ENCODE measurements at places on chromosomes 2 and 18.

DNA sequence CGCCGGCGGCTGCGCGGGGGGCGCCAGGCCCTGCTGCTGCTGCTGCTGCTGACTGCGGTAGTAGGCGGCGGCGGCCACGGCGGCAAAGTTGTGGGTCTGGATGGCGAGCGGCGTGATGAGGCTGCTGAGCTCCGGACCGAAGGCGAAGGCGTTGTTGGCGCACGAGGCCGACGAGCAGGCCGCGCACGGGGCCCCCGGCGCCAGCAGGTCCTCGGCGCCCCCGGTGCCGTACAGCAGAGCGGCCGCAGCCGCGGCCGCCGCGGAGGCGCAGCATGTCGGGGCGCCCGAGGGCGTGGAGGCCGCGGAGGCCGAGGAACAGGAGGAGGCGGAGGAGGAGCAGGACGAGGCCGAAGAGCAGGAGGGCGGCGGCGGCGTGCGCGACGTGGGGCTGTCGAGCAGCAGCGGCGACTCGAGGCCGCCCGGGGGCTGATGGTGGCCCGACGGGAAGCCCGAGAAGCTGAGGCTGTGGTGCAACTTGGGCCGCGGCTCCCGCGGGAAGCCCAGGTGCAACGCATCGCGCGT, 1.8 kb downstream of the ZFP36L2 start:
- peak; percentile 93 for DNase-seq

DNA sequence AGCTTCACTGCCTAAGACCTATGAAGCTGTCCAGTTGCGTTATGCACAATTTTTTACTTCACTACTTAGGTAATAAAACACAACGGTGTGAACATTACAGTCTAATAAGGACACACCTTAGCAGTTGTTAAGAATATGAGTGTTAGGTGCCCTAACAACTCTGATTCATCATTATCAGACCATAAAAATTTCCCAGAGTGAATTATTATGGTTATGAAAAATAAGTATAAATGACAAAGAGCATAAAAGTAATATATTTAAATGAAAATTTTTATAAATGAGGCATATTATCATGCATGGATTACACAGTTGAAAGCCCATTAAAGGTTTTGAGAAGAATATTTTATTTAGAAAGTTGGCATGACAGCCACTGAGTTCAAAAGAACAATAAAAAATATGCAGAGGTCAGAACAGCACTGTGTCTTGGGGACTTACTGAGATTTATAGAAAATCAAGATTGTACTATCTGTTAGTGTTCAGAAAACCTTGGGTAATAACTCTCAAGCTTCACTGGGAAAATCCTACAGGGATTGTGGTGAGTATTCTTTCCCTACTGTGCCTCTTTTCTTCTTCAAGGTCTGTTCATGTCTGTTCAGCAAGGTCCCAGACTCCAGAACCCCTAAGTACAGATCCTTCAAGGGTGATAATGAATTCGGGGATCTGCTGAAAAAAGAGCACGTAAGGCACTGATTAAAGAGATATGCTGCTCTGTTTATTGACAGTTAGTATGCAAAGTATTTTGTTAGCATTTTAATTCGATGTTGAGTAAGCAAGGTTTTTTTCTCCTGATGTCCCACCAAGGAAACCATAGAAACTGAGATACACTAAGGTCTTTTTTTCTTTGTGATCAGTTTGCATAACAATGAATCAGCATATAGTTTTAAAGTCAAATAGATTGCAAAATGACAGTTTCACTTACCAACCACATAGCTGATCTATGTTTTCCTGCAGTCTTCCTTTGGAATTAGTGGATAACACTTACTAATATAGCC, 250.0 kb downstream of the DSEL start:
- no peak for DNase-seq

- no peak for DNase-seq
Observed at GRCh38 chr2:56448403-56449001, 264.7 kb downstream of the CCDC85A start.

GRCh38 chr2:23401427-23402204, 16.6 kb downstream of the KLHL29 start:
- no peak for DNase-seq

Measured in upper lobe of left lung (tissue), 6 donors.